ENCODE measurements at places on chromosomes 2 and 18.

DNA sequence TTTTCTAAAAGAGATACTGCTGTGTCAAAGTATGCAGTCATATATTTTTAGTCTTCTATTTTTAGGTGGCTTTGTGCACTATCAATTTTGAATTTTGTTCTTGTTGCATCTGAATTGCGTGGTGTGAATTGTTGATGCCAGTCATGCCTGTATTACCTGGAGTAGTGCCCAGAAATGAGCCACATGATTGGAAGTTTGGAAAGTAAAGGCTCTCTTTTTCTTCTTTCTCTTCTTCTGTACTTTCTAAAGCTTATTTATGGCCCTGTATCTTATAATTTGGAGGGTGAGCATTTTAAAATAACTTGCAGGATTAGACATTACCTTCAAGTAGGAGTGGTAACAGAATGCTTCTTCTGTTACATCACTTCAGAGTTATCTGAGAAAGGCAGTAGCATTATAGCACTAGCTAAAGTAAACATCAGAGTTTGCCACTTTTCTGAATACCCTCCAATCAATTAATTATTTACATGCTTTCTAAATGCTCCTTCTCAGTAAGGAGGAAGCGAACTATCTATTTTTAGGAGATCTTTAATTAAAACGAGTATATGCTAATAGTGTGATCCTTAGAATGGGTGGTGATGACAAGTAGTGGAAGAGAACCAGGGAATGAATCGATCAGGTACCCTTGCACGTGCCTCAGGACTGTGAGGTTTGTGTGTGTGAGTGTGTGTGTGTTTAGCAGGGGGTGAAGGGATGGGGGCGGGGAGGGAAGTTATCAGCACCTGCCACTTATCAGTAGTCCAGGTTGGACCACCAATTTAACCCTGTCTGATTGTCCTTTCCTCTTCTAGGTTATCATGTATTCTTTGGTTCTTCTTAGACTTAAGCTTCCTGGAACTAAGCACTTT lies 112.5 kb downstream of the MAP3K20 start:
- peak; percentile 22 for DNase-seq

GRCh38 chr2:29482348-29482747 lies 367.1 kb downstream of the CLIP4 start:
- no peak for DNase-seq

GRCh38 chr2:88114889-88115288 lies 13.0 kb downstream of the FABP1 start:
- DNase-seq: no peak

DNA sequence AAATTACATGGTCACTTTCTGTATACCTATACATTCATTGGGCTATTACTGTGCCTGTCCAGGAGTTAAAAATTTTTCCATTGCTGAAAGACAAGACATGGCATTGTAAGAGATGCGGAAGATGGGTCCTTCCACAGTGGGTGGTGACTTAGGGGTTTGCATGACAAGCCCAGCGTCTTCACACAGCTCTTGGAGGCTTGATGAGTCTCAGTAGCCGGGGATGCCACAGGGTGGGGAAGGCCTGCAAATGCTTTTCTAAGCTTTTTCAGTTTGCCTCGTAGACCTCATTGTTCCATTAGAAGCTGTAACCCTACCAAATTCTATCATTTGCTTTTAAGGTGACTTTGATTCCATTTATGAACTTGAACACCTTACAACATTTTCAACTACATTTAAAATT lies 18.1 kb upstream of the MAPRE3 start:
- no peak for DNase-seq

DNA sequence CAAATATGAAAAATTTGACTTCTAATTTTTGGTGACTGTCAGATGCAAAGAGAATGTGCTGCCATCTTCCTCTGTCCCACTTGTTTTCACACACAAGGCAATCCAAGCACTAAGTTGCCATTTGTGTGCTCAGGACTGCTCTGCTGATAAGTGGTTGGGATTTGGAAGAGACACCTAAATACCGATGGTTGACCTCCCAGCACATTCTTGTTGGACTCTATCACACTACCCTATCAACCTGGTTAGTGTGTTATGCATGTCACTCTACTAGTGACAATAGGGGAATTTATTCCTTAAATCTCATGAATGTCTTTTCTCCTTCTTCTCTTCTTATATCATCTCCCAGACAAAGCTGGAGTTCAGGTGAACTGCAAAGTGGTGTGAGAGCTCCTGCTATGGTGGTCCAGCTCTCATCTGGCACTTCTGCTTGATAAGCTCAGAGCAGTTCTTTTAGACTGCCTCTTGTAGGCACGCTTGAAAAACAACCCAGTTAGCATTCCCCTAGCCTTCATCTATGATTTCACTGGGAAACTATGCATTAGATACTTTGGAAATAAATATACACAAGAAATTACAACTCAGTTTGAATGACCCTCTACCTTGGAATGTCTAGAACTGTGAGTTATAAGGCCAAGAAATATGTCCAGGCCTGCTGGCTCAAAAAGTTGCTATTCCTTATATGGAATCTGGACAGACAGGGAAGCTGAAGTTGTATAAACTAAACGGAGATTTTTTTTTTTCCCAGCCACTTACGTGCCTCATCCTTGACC lies 404.8 kb downstream of the MEIS1 start:
- no peak for DNase-seq

GRCh38 chr18:34321066-34321465 lies 96.4 kb upstream of the NOL4 start:
- no peak for DNase-seq

DNA sequence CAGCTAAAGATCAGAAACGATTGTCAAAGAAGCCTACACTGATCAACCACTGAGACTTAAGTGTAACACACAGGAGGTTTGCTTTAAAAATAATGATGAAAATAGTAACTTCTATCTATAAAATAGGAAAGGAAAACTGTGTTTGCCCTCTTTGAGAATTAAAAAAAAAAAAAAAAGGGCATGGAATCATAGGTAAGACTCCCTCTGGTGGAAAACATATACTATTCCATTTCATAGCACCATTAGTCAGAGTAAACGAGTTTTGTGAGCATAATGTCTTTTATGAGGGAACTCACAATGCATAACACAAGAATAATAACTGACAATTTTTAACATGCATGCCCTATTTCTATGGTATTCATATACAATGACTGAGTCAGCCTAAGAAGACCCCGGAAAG lies 36.3 kb downstream of the SLC35F5 start:
- no peak for DNase-seq

GRCh38 chr2:43400508-43400907 lies 174.1 kb upstream of the ZFP36L2 start:
- DNase-seq: no peak

DNA sequence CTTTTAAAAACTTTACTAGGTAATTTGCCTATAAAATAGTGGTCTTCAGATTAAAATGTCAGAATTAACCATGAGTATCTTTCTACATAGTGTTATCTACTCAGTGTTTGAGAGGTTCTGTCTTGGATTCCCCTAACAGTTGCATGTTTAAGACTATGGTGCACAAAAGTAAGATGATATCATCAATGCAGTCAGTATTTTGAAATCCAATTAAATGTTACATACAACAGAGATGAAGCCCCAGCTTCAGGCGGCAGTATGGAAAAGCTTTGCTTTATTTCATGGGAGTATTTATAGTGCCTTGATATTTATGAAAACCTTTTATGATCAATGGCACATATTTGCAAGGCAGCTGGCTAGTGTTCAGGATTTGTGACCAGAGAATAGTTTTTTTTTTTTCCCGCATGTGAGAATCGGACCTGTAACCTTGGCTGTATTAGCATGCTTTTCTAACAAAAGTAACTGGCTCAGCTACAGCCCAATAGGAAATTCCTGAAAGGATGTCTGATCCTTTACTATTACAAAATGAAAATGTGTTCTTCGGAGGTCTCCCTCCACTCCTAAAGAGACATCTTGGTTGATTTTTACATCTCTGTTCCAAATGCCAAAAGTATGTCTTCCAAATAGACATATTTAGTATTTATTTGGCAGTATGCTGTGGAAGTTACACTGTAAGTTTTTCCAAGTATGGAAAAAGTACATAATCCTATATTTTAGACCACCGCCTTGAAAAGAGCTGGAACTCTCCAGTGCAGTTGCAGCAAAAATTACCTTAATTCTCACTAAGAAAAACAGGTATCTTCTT lies 319.3 kb upstream of the UBE2E3 start:
- DNase-seq: no peak

- DNase-seq: no peak
Observed at GRCh38 chr2:177568390-177568789, 175.8 kb downstream of the AGPS start.

DNA sequence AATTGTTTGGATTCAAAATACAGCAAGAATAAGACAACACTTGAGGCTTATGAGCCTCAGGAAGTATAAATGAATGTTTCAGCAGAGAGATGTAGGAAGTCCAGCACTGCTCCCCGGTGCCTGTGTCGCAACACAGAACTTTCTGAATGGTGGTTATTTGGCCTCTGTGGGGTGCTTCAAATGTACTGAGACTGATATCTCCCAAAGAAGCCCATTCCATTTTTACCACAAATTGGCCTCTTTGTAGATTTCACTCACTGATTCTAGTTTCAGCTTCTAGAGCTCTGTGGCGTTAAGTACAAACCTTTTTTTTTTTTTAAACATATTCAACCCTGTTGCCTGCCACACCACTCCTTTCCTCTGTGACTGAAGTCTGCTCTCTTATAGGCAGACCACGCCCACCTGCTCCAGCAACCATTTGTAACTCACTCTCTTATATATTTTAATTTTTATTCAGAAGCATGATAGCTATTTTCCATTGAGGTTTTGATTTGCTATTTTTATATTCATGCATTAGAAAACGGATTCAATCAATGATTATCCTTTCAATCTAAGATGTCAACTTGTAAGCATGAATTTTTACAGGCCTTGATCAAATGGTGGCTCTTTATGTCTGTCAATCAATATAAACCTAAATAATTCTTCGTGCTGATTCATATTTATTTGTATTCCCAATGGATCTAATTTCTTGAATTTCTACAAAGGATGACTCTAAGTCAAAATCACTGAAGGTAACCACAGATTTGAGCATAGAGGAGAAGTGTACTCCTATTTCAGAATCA lies 277.1 kb upstream of the CCDC68 start:
- DNase-seq: no peak

- no peak for DNase-seq
Observed at GRCh38 chr2:62216616-62217015, 20.7 kb downstream of the B3GNT2 start.

GRCh38 chr2:218964041-218964771 lies 4.7 kb downstream of the CDK5R2 start:
- DNase-seq: no peak

DNA sequence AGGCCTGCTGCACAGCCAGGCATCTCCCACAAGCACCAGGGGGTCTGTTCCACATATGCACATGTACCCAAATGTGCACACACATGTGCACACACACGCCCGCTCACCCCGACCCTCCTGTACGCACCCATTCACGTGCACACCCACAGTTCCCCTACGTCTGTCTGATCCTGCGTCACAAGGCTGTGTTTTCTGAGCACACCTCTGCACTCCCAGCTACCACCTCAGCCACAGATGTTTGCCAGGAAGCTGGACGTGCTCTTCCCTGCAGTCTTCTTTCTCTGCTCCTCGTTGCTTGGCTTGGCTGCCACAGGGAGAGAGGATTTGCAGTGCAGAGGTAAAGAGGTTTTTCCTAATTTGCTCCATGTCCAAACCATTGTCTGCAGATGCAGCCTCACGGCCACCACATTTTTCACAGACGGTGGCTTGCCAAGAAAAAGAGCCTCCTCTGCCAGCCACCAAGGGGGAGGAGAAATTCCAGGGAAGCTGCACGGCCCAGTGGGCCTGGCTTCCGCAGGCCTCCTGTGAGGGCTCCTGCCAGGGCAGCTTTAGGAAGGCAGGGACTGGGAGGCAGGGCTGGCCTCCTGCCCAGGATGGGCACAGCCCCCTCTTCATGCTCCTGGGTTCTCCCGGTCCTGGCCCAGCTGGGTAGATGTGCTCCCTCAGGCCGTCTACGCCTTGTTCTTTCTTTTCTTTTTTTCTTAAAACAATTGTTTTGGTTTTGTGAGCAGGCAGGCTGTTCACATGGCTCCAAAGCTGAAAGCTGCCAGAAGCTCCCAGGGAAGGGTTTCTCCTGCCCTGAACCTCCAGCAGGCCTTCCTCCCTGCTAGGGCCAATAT lies 29.3 kb upstream of the HS6ST1 start:
- DNase-seq: peak; percentile 87

- no peak for DNase-seq
Observed at GRCh38 chr2:158926478-158926948, 41.9 kb upstream of the TANC1 start.

- no peak for DNase-seq
Observed at GRCh38 chr2:87403893-87404175, 344.1 kb upstream of the PLGLB2 start.

DNA sequence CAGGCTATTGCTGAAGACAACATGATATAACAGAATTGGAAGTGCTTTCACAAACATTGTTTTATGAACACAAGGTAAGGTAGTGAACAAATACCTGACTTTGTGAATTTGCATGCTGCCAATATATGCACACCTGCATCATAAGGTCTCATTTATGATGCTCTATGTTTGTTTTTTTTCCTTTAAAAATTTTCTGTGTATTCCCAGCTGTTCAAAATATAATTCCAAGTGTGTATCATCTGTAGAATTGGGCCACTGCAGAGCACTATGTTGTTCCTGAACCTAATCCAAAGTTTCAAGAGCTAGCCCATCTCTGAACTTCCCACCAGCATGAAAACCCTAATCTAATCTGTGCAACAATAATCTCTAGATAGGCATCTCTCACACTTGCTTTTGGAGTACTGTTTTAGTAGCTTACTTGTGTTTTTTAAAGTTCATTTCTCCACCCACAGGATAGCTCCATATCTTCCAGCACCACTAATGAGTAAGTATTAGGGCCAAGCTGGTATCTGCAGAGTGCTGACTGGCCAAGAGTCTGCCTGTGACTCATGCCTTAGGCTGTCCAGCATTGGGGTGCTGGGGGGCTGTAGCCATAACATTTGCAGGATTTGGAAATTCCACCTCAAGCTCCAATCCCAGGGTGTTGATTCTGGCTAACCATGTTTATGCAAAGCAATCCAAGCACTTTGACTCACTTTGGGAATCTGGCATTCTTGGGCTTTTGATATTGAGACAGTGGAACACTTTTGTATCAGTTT lies 208.2 kb upstream of the REV1 start:
- no peak for DNase-seq

DNA sequence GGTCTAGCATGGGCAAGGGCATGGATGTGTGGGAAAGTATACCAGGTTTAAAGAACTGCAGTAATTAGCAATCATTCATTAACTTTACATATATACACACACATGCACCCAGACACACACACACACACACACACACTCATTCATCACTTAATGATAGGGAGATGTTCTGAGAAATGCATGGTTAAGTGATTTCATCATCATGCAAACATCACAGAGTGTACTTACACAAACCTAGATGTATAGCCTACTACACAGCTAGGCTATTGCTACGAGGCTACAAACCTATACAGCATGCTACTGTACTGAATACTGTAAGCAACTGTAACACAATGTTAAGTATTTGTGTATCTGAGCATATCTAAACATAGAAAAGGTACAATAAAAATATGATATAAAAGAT lies 83.6 kb downstream of the COLEC12 start:
- DNase-seq: no peak

GRCh38 chr18:74115046-74115445 lies 32.6 kb downstream of the FBXO15 start:
- no peak for DNase-seq

All from NCI-H446 treated with DMSO at 0.1 percent for 48 hours (cell line).